ENCODE measurements at places on chromosomes 6 and 20.

DNA sequence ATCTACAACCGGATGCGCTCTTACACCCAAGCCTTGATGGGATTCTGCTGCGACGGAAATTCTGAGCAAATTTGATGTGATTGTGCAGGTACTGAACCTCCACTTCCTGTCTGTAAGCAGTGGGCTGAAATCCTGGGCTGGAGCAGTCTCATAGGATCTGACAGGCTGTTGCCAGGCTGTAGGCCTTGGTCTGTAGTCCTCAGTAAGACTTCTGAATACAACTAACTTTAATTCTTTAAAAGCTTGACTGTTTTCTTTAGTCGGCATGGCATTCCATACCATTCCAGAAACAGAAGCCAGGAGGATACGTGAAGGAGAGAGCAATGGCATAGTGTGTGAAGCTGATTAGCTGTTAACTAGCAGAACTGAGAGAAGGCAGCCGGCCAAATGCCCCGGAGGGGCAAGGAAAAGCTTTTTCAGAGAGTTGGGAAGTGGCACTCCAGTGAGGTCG lies 68.3 kb downstream of the ADTRP start:
- no peaks in the 10 kb centered on the region for H3K4me1 ChIP-seq
- no peaks in the 10 kb centered on the region for H3K36me3 ChIP-seq
- no peak overlapping the region for H3K4me3 ChIP-seq

DNA sequence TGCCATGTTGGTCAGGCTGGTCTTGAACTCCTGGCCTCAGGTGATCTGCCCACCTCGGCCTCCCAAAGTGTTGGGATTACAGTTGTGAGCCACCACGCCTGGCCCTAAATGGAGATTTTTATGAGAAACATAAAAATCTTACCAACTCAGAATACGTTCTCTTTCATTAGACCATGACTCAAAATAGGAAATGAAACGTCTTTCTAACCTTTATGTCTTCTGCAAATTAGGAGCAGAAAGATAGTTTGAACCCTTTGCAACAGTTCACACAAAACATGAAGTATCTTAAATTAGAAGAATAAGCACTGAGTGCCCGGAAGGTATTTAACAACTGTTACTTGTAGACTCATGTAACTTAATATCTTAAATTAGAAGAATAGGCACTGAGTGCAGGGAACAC lies 48.3 kb downstream of the AHI1 start:
- no peak for DNase-seq
- no peak overlapping the region for H3K27ac ChIP-seq
- H3K4me1 ChIP-seq: no peaks in the 10 kb centered on the region
- no peaks in the 10 kb centered on the region for H3K36me3 ChIP-seq
- H3K27me3 ChIP-seq: no peaks in the 10 kb centered on the region
- H3K4me3 ChIP-seq: no peak overlapping the region

- no peaks in the 10 kb centered on the region for H3K27me3 ChIP-seq
- H3K4me3 ChIP-seq: no peak overlapping the region
- DNase-seq: no peak
- no peaks in the 10 kb centered on the region for H3K36me3 ChIP-seq
- no peak overlapping the region for H3K27ac ChIP-seq
Measured at GRCh38 chr6:82331031-82331773, 32.4 kb upstream of the TPBG start.

DNA sequence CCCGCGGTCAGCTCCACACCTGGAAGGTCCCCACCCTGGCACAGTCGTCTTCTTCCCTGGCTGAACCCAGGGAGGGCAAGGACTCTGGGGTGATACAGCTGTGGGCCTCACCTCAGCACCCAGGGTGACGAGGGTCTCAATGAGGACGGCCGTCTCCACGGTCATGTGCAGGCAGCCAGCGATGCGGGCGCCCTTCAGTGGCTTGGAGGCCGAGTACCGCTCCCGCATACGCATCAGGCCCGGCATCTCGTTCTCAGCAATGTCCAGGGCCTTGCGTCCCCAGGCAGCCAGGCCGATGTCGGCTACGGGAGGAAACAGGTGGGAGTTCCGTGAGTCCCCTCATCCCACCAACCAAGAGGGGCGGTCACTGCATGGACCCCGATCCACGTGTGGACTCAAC lies 7.9 kb downstream of the AHCY start:
- DNase-seq: no peak
- no peak overlapping the region for H3K4me3 ChIP-seq
- H3K4me1 ChIP-seq: 0 out of 2 replicates have a peak, but pooled peaks cover 1% of the 10 kb centered on the region
- no peaks in the 10 kb centered on the region for H3K27me3 ChIP-seq
- H3K27ac ChIP-seq: no peak overlapping the region

- H3K4me3 ChIP-seq: no peak overlapping the region
- DNase-seq: no peak
- no peaks in the 10 kb centered on the region for H3K36me3 ChIP-seq
- no peaks in the 10 kb centered on the region for H3K4me1 ChIP-seq
- no peaks in the 10 kb centered on the region for H3K27me3 ChIP-seq
Measured at GRCh38 chr20:31497838-31498540, 16.3 kb upstream of the HM13 start.

GRCh38 chr6:145823328-145823944 lies 8.8 kb upstream of the FBXO30 start:
- H3K27ac ChIP-seq: no peak overlapping the region
- no peaks in the 10 kb centered on the region for H3K27me3 ChIP-seq
- no peaks in the 10 kb centered on the region for H3K36me3 ChIP-seq
- H3K4me1 ChIP-seq: no peaks in the 10 kb centered on the region

GRCh38 chr20:63690898-63691710 lies 5.3 kb upstream of the TNFRSF6B start:
- H3K27me3 ChIP-seq: no peaks in the 10 kb centered on the region
- DNase-seq: no peak
- no peaks in the 10 kb centered on the region for H3K4me1 ChIP-seq
- H3K36me3 ChIP-seq: peaks cover 23% of the 10 kb centered on the region

- no peaks in the 10 kb centered on the region for H3K36me3 ChIP-seq
- peak overlapping the region; percentile 52 for H3K4me3 ChIP-seq
- no peaks in the 10 kb centered on the region for H3K27me3 ChIP-seq
- DNase-seq: no peak
- no peak overlapping the region for H3K27ac ChIP-seq
Measured at GRCh38 chr6:52361414-52361944, 472 bp upstream of the PAQR8 start.

- H3K36me3 ChIP-seq: no peaks in the 10 kb centered on the region
- no peaks in the 10 kb centered on the region for H3K27me3 ChIP-seq
- no peak for DNase-seq
- H3K4me1 ChIP-seq: peaks cover 3% of the 10 kb centered on the region
Measured at GRCh38 chr6:21190701-21191100, 402.9 kb upstream of the SOX4 start.

GRCh38 chr20:19826179-19826914 lies 68.3 kb downstream of the RIN2 start:
- H3K27me3 ChIP-seq: no peaks in the 10 kb centered on the region
- no peak for DNase-seq
- H3K27ac ChIP-seq: no peak overlapping the region
- no peak overlapping the region for H3K4me3 ChIP-seq
- no peaks in the 10 kb centered on the region for H3K4me1 ChIP-seq

GRCh38 chr20:53296451-53297153 lies 297.0 kb downstream of the ZNF217 start:
- no peak overlapping the region for H3K27ac ChIP-seq
- H3K27me3 ChIP-seq: no peaks in the 10 kb centered on the region
- no peak overlapping the region for H3K4me3 ChIP-seq
- DNase-seq: no peak
- no peaks in the 10 kb centered on the region for H3K36me3 ChIP-seq

DNA sequence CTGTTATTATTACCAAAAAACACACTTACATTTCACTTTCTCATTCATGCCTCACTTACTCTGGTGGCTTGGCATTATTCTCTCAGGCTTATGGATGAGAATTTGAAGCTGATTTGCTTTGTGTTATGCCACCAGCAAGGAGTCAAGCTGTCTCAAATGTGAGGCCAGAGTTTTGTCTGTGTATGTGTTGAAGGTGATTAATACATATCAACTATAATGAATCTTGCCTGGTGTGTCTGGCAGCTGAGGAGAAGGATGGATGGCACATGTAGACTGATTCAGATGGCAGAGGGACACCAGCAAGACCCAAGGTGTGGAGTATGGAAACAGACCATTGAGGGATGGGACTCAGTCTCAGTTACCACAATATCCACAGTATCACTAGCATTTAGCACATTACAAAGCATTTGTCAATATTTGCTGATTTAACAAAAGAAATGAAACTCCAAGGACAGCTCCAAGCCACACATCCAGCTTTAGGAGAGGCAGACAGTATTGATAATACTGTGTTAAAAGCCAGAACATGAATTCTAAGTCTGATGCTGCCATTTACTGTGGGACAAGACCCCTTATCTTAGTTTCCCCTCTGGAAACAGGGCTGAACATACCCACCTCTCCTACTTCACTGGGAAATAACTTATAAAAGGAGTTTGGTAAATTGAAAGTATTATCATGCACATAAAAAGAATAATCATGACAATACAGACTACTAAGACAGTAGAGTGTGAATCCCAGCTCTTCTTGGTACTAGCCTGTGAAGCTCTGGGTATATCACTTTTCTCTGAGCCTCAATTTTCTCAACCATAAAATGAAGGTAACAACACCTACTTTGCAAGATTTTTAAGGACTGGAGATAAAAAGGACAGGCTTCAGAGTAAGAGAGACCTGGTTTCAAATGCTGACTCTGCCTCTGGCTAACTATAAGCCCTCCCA lies 11.2 kb downstream of the BCL2L1 start:
- no peak overlapping the region for H3K27ac ChIP-seq
- H3K4me3 ChIP-seq: no peak overlapping the region
- H3K4me1 ChIP-seq: peaks cover 16% of the 10 kb centered on the region
- H3K27me3 ChIP-seq: no peaks in the 10 kb centered on the region

DNA sequence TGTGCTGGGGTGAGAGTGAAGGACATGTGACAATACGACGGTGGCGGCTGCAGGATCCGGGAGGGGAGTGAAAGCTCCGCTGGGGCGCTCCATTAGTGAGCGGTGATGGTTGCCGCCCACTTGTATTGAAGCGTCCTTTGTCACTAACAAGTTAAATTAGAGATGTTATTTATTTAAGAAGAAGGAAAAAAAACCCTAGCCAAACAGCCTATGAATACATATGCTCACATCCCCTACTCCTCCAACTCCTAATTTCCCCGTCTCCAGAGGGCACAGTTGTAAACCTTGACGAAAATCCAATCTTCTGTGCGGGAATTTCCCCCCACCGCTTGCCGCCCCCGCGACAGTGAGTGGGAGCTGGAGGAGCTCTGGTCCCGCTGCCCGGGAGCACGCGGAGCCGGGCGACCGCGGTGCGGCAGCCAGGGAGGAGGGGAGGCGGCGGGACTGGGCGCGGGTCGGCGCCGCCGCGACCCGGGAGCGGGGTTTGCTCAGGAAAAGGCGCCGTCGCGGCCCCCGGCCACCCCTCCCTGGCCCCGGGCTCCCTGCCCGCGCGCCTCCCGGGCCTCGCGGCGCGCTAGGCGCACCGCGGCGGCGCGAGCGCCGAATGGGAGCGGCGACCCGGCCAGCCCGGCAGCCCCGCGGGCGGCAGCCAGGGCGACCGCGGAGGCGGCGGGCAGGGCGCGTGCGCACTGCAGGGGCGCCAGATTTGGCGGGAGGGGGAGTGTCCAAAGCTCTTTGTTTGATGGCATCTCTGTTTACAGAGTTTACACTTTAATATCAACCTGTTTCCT lies at the start of gene MYB:
Gene MYB, plus strand, starts transcription at position 767 of the 791 bp plus-strand sequence. CDS start 206 bp downstream, outside the sequence.
- no peak within 1 kb of the TSS for H3K27ac ChIP-seq
- no peaks in the 10 kb centered on the region for H3K36me3 ChIP-seq
- peaks cover 8% of the 10 kb centered on the region for H3K27me3 ChIP-seq
- no peak for DNase-seq
- no peaks in the 10 kb centered on the region for H3K4me1 ChIP-seq

DNA sequence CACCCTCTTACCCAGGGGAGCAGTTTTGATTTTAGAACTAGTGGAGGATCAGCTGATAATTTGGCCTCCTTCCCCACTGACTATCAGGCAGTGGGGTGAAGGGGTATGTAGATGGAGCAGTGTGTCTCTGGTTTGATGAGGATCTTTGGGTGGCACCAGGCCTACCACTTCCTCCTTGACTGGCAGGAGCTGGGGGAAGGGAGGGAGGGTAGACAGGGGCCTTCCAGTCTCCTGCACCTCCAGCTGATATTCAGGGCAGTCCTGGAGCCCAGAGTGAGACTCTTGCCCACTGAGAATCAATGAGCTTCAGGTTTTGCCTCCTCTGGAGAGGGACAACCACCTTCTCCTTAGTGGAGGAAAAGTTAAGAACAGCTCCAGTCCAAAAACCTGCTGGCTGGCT lies 3.2 kb downstream of the DEF6 start:
- no peak overlapping the region for H3K4me3 ChIP-seq
- H3K27me3 ChIP-seq: no peaks in the 10 kb centered on the region
- H3K36me3 ChIP-seq: no peaks in the 10 kb centered on the region
- peaks cover 9% of the 10 kb centered on the region for H3K4me1 ChIP-seq
- H3K27ac ChIP-seq: no peak overlapping the region

DNA sequence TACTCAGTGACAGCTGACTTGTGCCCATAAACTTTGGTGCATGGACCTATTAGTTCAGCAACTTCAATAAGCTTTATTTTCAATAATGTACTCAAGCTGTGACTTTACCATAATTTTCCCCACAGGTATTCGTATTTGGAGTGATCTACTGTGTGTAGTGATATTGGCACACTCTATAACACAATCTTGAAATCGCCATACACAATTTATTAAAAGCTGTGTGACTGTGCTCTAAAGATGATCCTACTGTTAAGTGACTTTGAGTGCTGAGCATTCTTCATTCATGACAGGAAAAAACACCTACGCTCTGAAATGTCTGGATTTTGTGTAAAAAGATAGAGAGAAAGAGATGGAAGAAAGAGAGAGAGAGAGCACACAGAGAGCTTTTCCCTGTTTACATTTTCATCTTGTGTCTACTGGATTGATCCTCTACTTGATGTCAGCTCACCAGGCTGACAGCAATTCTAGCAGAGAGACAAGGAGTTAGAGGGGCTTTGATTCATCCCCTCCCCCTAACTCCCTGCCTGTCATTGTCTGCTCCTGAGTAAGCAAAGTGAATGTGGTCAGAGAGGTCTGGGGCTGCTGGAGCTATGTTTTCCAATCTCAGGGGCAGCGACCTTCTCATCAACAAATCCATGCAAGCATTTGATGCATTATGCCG lies 538.7 kb upstream of the POU3F2 start:
- no peak overlapping the region for H3K27ac ChIP-seq
- DNase-seq: no peak
- H3K36me3 ChIP-seq: no peaks in the 10 kb centered on the region
- no peak overlapping the region for H3K4me3 ChIP-seq

DNA sequence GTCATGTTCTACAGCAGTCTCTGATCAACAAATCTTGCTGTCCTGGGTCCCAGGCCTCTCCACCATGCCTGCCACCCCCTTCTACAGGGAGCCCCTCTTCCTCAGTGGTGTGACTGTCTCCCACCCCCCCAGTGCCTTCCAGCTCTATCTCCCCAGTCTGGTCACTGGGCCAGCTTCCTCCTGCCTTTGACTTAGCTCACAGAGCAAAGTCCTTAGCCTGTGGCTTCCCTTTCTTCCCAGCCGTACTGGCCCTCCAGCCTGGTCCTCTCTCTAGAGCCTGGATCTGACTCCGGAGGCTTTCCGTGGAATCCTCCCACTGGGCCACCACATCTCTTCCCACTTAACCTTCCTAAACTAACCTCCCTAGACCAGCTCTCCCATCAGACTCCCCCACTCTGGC lies 17.0 kb downstream of the MAPK13 start:
- no peak for DNase-seq
- H3K36me3 ChIP-seq: no peaks in the 10 kb centered on the region
- H3K4me1 ChIP-seq: no peaks in the 10 kb centered on the region
- H3K4me3 ChIP-seq: no peak overlapping the region
- no peaks in the 10 kb centered on the region for H3K27me3 ChIP-seq

GRCh38 chr6:130838951-130839350 lies 11.7 kb downstream of the SMLR1 start:
- H3K4me3 ChIP-seq: no peak overlapping the region
- no peak for DNase-seq
- H3K27me3 ChIP-seq: no peaks in the 10 kb centered on the region

Data from iPS DF 6.9 (cell line).